ENCODE measurements at places on chromosomes 16 and 17.

- no peak for DNase-seq
Observed at GRCh38 chr16:85929259-85929721, 30.3 kb downstream of the IRF8 start.

DNA sequence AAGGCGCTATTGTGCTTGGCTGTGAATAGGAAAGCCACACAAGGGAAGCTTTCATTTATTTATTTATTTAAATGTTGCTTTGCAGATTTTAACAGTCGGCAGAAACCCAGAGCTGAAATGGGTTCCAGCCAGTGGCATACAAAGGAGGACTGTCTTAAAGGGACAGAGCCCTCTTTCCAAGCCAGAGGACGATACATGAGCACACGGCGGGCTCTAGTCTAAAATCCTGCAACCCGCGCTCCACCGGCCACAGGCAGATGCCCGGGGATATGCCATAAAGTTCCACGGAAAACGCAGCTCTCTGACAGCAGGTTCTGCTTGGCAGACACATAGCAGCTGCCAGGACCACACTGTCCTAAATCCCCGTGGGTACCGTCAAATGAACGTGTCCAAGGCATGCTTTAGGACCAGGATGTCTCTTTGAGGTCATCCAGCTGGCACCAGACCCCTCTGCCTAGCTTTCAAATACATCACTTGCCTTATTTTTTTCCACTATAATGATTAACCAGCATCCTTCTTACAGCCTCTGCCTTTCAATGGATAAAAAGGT, 64.6 kb downstream of the CYTH1 start:
- DNase-seq: peak; percentile 85

- DNase-seq: no peak
Observed at GRCh38 chr16:76787394-76787793, 403.6 kb upstream of the MON1B start.

GRCh38 chr17:143785-144281, 6.5 kb downstream of the SCGB1C2 start:
- peak; percentile 36 for DNase-seq

DNA sequence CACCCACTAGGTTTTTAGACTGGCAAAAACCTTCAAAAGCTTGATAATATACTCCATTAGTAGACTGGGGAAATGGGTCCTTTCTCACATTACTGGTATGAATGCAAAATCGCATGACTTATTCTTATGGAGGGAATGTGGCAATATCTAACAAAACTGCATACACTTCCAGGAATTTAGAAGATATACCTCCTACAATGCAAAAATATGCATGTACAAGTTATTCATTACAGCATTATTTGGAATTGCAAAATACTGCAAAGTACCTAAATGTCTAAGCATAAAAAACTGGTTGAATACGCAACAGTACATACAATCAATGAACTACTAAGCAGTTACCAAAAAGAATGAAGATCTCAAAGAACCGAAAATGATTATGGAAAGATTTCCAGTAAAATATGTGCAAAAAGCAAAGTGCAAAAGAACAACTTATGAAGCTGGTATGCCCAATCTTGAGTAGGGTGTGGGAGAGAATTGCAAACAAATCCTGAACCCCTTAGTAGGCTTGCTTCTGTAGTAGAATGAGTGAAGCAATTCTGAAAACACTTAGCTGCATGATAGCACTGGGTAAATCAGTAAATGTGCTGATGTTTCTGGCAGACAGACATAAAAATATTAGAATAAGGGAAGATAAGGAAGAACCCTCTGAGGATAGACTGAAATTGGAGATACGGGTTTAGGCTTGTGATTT, 180.1 kb downstream of the PARN start:
- no peak for DNase-seq

GRCh38 chr17:42695500-42695899, 13.2 kb downstream of the CNTNAP1 start:
- no peak for DNase-seq

GRCh38 chr16:75236736-75237397, 14.6 kb downstream of the BCAR1 start:
- no peak for DNase-seq

- DNase-seq: peak; percentile 22
Observed at GRCh38 chr16:78045865-78046581, 23.7 kb downstream of the CLEC3A start.

DNA sequence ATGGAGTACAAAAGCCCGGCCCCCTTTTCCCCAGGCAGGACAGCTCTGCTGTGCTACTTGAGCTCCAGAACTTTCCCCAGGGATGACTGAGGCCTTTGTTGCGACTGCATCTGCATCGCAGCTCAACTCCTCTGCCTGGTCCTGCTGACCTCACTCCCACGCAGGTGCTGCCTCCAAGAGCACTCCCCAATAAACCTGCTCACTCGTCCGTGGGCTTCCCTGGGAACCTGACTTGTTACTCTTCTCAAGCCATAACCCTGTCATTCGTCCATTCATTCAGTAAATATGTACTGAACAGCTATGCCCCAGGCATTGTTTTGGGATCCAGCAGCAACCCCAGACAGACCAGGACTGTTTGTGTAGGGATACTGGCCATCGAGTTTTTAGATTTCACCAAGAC, 11.6 kb upstream of the RMI2 start:
- DNase-seq: no peak
